Omental fat pad (tissue), 4 donors: ENCODE measurements at places on chromosomes 7 and 10.

DNA sequence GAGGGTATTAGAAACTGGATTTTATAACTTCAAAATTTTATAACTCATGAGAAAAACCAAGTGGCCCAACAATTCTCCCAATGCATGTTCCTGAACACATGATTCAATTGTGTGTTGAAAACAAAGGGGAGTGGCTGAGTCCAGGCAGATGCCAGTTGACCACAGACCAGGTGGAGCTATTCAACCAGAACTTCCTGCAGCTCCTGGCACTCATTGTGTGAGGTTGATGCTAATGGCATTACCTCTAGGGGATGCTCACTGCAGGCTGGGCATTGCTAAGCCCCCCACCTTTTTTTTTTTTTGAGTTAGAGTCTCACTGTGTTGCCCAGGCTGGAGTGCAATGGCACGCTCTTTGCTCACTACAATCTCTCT lies 20.3 kb downstream of the MYOF start:
- DNase-seq = no peak

DNA sequence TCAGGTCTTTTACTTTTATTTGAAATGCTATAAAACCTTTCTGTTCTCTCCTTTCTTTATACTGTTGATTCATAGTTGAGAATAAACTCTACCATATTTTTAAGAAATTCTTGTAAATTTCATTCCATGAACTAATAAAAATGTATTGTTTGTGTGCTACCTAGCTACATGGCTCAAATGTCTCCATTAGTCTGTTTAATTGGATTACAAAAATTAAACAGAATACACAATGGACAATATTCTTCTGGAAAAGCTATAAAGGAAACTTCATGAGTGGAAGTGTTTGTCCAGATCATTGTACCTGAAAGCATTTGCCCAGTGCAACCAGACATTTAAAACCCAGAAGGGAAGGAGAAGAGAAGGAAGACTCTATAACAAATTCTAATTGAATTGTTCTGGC lies 20.1 kb downstream of the KCND2 start:
- no peak for DNase-seq

DNA sequence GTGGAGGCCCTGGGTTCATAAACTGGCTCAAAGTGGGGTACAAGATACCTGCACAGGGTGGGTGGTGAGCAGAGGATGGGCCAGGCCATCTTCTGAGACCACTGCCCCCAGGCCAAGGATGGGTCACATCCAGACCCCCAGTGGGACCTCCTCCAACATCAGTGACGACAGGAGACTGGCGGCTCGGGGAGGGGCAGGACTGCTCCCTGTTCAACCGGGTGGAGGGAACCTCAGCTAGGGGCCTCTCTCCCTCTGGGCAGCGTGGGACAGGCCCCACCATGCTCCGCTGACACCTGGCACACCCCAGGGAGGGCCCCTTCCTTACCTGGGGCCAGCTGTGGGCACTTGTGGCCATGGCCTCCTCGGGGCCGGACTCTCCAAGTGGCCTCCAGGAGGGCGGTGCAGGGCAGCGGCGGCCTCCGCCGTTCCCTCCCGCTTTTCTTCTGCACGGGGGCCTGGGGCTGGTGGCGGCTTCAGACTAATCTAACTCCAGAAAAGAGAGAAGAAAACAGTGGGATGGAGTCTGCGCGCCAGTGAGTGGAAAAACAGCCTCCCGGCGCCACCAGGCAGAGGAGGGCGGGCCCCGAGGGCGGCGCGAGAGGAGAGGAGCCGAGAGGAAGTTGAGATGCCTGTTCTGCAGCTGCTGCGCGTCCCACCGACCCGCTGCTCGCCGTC lies at the start of gene CALHM2:
Gene CALHM2 (minus strand): TSS at position 540 of the 675 bp plus-strand sequence. CDS start 2,429 bp downstream, outside the sequence.
- no peak for DNase-seq

DNA sequence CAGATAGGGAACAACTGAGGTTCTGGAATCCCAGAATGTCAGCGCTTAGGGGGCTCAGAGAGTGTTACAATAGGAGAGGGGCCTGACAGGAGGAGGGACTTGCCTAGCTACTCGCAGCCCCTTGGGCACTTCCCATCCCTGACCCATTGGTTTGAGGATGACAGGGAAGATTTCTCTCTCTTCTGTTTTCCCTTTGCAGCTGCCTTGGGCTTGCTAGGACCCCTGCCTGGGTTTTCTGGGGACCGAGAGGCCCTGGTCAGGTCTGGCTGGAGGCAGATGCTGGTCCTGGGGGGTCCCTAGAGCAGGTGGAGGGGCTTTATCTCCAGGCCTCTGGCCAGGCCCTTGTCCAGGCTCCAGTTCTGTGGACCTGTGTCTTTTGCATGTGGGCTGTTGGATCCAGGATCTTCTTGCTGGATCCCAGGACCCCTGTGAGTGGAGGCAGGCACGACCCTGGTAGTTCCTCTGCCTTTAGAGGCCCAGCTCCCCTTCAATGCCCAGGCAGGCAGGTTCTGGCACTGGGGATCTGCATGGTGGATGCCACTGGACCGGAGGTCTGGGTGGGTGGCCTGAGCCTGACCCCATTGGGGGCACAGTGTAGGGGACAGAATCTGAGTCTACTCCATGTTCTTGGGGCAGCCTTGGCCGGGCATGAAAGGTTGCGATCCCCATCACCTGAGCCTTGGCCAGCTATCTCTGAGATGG lies 26.9 kb downstream of the RAMP3 start:
- no peak for DNase-seq

DNA sequence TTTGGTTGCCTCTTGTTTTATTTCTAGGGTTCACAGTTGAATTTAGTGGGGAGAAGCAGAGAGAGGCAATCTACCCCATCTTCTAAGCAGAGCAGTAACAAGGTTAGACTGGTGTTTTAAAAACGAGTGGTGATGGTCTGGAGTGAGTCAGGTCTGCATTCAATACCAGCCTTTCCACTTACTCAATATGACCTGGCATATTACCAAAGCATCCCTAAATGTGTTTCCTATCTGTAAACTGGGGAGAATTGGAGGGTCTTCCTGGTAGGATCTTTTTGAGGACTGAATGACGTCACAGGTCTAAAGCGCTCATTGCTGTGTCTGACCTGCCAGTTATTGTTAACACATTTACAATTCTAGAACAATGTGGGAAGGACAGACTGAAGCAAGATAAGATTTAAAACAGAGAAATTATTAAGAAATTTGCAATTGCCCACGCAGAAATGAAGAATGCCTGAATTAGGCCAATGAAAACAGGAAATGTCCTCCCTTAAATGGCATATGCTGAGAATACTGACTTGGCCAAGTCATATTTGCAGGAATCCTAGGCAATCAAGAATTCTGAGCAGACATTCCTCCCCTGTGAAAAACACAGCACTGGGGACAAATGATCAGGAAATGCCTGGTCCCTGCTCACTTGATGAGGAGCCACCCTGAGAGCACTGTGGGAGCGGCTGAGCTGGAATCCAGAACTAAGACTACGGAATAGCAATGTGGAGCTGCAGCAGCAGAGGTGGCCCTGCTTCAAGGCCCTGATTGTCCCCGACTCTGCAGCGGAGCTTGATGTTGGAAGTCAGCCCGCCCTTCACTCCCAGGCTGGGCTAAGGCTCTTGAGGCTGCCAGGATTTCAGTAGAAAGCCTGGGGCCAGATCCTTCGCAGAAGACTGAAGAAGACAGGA lies 184.5 kb upstream of the CXCL12 start:
- DNase-seq = no peak
